ENCODE measurements at places on chromosomes 1 and 21. TPM values are rescaled to one million over a fixed set of nuclear protein-coding genes. Genes with fewer than 3 reads are reported as not detected.

GRCh38 chr1:234488054-234489006, 9.4 kb upstream of the TARBP1 start:
- DNase-seq, result no peak

DNA sequence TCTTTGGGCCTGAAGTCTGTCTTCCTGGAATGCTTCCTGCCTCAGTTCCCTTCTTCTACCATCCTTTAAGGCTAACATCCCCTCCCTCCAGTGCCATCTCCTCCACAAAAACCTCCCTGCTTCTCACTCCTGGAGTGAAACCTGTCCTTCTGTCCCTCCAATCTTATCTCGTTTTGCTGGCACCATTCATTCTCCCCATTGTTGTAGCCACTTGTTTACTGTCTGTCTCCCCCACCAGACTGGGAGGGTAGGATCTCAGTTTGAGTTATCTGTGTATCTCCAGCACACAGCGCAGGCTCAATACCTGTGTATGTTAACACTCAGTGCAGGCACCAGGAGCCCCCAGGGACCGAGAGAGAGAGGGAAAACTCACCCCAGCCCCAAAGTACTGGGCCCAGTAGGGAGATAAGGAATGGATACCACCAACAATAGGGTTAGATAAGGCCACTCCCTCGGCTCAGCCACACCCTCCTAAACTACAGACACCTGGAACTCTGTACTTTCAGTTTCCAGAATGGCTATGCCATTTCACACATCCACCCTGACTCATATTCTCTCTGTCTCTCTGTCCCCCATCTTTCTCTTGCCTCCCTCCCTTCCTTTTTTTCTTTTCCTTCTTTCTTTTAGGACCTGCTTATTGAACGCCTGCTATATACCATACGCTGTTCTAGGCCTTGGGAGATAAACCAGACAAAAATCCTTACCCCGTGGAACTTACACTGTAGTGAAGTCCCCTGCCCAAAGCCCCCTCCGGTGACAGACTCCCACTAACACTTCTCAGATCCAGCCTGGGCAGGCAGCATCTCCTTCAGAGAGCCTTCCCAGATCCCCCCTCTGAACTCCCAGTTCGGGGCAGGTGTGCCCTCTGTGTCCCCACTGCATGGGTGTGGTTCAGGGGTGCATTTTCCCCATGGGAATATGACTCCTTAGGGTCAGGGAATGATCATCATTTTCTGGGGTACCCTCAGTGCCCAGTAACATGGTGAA, 3.3 kb upstream of the SSBP3 start:
- no peak for DNase-seq

GRCh38 chr1:25538191-25538767, 5.1 kb upstream of the LDLRAP1 start:
- DNase-seq, result no peak

- DNase-seq, result no peak
These were observed 5.7 kb downstream of the BCAR3 start for GRCh38 chr1:93675931-93676330.

DNA sequence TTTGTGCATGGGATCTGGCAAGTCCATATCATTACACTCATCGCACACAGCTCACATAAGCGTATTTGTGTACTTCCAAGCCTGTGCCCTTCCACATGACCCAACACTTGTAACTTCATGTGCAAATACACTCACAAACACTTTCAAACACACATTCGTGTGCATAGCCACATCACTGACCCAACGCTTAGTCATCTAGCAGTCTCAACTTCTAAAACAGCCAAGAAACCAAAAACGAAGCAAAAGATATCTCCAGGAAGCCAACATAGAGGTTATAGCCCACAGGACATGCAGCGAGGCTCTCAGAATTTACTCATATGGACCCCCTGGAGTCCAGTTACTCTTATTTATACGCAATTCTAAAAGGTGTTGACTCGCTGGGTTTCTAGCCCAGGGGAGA, 10.9 kb upstream of the GOLT1A start:
- no peak for DNase-seq

DNA sequence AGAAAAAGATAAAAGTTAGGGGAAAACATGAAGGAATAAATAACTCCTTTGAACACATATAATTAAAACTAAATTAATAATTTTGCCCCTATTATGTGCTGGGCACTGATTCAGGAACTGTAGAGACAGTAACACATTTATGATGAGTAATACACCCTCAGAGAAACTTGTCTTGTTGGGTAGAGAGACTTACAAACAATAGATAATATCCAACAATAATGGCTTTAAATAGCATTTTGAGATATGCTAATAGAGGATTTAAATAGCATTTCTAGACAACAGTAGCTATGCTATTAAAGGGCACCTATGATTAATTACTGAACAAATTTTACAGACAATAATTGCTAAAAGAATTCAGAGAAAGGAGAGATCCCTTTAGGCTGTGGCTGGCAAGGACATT, 455.5 kb downstream of the NUF2 start:
- DNase-seq, result no peak

DNA sequence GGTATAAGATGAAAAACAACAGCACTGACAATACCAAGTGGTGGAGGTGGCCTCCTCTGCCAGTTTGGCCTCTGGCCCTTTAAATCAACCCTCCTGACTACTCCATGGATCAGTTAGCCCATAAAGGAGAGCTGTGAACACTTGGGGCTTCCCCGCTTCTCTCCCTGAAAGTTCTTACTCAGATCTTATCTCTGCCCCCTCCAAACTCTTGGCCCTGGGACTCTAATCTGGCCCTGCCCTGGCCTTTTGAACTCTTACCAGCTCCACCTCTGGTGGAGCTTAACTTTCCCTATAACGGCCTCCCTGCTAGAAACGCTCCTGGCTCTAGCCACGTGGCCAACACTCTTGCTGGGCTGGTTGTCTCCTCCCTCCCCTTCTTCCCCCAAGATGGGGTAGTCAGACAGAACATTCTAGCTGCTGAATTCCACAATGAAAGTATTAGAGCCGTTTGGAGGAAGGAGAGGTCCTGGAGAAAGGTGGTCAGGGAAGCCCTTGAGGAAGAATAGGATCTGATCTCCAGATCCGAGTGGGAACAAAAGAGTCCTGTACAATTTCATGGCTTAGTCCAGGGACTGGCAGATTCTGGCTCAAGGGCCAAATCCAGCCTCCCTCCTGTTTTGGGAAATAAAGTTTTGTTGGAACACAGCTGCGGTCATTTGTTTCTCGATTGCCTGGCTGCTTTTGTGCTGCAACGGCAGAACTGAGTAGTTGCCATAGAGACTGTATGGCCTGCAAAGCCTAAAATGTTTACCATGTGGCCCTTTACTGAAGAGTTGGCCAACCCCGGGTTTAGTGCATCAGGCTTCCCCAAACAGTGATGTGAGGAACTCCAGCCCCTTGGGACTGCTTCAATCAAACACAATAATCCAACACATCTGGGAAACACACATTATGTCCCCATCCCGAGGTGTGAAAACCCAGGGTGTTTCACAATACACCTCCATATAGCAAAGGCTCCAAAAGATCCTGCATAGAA, 9.5 kb upstream of the PIGR start:
- peak; percentile 19 for DNase-seq

- DNase-seq, result no peak
These were observed 223.9 kb downstream of the CAMTA1 start for GRCh38 chr1:7008975-7009740.

DNA sequence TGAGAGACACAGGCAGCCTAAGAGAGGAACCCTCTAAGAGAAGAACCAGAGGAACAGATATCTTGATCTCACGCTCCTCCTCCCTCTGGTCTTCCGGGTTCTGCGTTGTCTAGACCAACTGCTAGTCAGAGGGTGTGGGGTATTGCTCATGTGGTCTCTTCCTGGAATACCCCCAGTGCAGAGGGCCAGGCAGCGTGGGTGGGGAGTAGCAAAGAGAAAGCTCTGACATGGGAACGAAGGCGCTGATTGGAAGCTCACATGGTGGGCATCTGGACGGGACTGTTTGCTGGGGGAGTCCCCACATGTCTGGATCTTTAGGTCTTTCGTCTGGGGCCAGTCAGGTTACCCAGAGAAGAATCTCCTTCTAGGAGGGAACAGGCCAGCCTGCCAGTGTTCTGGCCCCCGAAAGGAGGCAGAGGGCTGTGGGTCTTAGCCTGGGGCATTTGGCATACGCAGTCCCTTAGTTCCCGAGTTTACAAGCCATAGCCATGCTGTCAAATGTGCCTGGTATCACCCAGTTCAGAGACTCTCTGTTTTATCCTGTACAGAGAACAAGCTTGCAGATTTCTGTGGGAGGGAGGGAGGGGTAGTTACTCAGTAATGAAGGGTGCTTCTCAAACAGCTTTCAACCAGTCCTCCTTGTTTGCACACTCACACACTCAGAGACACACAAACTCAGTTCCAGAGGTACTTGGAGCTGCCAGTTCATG, 18.3 kb upstream of the IL6R start:
- peak; percentile 35 for DNase-seq

GRCh38 chr1:225654277-225654597, 1.3 kb upstream of the ENAH start:
- DNase-seq, result no peak

DNA sequence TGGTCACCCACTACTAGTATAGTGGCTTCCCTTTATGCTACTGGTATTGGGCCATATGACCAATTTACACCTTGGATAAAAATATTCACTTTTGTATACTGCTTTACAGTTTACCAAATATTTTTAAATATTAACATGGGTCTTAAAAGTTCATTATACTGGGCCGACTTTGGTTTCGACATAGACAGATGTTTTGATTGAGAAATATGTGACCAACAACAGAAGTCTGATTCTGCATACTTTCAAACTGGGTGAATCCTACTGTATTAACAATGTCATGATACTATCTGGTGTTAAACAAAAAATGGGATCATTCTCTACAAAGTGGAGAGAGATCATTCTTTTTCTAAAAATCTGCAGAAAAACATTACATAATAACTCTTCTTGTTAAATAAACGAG, 134.8 kb downstream of the AKT3 start:
- no peak for DNase-seq

GRCh38 chr1:191696354-191696753, 461.9 kb upstream of the RGS18 start:
- no peak for DNase-seq

- DNase-seq, result peak; percentile 80
These were observed 190.2 kb downstream of the CAMTA1 start for GRCh38 chr1:6975331-6976043.

The SLC30A10 gene
- total RNA-seq, result not detected

The SMCP gene
- total RNA-seq, result not detected

The SH3D21 gene
- total RNA-seq, result 16.6 TPM

The OPTC gene
- total RNA-seq, result not detected

The SYCP1 gene
- not detected for total RNA-seq

The MPZ gene
- total RNA-seq, result 3.6 TPM

The REG4 gene
- total RNA-seq, result not detected

The GPR161 gene
- total RNA-seq, result 15.0 TPM

The PTPN7 gene
- total RNA-seq, result 4.5 TPM

The FCRL3 gene
- total RNA-seq, result 1.5 TPM

Measured in lung (tissue), 17 donors.